ENCODE measurements at places on chromosomes 1 and 21. TPM values are rescaled to one million over a fixed set of nuclear protein-coding genes. Genes with fewer than 3 reads are reported as not detected.

- peak; percentile 6 for DNase-seq
Measured at GRCh38 chr1:169348383-169349036, 19.1 kb downstream of the NME7 start.

DNA sequence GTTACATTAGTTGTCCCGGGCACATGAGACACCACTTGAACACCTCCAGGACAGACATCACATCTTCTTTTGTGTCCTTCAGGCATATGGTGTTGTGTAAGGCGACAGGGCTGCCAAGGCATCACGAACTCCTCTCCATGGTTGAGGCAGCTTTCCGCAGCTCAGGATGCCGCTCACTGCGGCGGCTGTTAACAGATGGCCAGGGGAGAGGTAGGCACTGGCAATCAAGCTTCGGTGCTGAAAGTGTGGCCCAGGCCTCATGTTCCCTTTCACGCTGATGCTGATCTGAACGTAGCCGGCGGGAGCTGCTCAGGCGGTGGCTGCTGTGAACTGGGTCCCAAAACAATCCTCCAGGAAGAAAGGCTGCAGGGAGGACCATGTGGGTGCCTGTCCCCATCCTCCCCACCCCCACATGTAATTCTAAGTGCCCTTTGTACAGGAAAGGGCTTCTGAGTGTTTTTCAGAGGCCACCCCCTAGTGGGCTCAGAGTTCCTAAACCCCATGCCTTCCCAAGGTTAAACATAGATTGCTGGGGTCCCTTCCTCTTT, 287.1 kb upstream of the AJAP1 start:
- no peak for DNase-seq

DNA sequence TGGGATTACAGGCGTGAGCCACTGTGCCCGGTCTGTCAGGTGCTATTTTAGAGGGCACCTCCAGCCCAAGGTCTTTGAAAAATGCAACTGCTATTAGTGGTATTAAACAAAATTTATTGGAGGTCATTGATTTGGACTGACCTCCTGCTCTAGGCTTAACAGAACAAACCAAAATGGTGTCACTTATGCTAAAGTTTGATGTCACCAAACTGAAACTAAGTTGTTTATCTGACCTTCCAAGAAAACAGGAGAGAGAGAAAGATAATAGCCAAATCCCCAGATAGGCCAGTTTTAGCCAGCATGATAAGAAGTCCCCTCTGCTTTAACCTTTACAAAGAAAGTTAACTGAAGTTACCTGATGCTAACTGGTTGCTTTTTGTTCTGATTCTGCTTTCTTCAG, 8.1 kb upstream of the INAVA start:
- no peak for DNase-seq

DNA sequence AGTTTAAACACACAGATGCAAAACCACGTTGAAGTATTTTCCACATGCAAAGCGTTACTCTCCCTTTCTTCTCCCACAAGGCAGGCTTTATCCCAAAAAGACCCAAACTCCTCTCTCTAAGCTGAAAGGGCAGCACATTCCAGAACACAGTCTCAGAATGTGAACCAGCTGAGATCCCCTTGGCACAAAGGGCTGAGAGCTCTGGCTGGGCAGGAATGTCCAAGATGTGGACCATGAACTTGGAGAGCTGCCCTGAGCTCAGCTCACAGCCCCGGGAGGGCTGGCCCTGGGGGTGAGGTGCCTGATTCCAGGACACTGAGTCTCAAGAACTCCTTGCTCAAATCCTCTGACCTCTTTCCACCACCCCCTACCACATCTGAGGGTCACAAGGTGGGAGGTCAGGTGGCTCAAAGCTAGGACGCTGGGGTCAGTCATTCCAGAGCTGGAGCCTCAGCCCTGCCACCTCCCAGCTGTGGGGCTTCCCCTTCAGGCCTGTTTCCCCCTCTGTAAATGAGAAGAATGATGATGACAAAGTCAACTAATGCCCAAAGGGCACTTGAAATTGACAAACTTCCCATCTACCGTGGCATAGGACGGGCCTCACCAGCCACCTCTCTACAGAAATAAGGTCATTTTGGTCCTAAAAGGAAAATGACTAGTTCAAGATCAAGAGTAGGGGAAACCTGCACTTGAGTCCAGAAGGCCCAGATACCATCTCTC, 11.5 kb downstream of the ALDH4A1 start:
- DNase-seq, result no peak

Gene ENAH
- not detected for polyA plus RNA-seq

DNA sequence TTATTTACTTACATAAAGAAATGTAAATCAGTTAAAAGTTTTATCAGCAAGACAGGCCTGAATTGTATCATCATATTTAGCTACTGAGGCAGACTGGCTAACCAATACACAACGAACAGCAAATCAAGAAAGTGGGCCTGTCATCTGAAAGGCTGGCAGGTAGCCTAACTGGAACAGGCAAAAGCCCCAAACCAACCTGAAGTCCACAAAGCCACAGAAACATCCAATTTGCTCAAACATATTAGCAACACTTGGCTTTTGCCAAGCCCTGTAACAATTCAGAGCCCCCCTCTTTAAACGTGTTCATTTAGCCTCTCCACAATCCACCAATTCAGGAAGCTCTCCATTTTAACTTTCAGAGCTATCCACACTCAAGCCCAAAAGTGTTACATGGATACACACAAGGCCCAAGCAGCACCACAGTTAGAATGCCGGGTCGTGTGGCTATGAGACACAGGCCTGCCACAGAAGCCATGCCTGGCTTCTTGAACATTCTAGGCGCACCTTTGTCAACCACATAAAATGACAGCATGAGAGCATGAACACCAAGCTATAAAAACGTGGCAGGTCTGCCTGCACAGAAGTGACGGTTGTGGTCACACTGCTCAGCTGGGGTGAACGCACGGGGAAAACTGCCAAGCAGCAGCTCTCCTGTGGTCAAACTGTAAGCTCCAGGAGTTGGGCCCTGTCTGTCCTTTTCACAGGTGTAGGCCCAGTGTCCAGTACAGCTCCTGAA, 49.3 kb downstream of the CD34 start:
- peak; percentile 65 for DNase-seq

DNA sequence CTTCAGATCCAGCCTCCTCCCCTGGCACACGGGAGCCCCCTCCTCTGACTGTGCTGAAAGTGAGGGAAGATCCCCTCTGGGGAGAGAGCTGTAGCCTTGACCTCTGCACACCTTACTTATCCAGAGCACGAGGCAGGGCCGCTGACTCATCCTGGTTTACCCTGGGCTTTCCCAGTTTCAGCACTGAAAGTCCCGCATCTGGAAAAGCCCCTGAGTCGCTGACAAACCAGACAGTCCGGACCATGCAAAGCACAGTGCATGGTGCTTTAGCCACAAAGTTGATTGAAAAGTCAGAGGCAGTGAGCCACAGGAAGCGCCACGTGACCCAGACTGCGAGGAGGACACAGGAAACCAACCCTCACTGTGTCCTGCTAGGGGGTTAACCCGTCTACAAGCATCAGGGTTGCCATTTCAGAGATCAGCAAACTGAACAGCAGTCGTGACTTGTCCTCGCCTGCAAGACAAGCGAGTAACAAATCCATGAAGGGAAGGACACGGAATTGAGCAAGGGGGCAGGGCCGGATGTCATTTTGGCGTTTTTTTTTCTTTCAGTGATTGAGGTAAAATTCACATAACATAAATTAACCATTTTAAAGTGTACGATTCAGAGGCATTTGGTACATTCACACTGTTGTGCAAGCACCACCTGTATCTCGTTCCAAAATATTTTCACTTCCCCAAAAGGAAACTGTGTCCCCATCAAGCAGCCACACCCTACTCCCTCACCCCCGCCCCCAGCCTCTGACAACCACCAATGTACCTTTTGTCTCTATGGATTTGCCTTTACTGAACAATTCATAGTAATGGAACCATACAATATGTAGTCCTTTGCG, 19.9 kb upstream of the IFNGR2 start:
- DNase-seq, result peak; percentile 55

Gene BSND
- polyA plus RNA-seq, result not detected

- no peak for DNase-seq
Measured at GRCh38 chr1:6491480-6491962, at the start of gene PLEKHG5. Gene PLEKHG5, minus strand, starts transcription at chr1:6491667. Its CDS starts 14,096 bp downstream, at chr1:6477571.

Gene UMODL1
- polyA plus RNA-seq, result not detected

- no peak for DNase-seq
Measured at GRCh38 chr1:230091473-230092231, 24.6 kb downstream of the GALNT2 start.

DNA sequence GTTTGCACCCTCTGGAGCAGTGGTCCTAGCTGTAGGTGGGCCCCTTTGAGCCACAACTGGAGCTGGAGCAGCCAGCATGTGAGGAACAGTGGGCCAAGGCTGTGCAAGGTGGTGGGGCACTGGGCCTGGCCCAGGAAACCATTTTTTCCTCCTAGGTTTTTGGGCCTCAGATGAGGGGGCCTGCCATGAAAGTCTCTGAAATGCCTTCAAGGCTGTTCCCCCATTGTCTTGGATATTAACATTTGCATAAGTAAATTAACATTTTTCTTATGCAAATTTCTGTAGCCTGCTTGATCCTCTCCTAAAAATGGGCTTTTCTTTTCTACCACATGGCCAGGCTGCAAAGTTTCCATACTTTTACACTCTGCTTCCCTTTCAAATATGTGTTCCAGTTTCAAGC, 212.0 kb downstream of the NTNG1 start:
- DNase-seq, result no peak

- no peak for DNase-seq
Measured at GRCh38 chr1:63051356-63051755, 267.4 kb downstream of the ATG4C start.

GRCh38 chr1:181448461-181448860, 34.9 kb upstream of the CACNA1E start:
- DNase-seq, result no peak

DNA sequence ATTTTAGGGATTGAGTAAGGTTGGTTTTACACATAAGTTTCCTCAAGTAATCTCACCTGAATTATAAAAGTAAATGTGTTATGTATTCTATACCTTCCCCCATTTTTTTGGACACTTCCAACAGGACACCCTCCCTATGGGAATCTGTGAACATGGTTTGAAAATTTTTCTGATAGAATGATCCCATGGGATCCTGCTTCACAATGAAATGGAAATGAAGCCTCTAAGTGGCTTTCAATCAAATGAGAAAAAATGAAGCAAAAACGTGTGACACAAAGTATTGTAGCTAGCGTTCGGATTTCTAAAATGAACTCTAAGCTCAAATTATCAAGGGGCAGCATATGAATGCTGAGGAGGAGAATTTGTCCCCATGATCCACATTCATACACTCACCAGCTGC, 1006.8 kb downstream of the ADGRL2 start:
- DNase-seq, result no peak

DNA sequence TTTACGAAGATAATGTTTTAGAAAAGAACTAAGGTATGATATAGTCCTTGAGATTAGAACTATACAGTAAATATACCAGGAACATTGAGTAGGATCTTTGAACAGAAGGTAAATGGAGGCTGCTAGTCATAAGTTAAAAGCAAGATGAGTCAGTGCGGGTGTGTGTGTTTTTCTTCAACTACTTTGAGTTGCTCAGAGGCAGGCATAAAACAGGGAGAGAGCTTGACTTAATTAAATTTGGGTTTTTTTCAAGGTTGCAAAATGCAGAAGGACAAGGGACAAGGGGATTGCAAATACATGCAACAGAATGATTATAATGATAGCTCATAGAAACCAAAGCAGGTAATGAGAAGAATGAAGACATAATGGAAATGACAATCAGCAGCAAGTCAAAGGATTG, 815.1 kb downstream of the NCAM2 start:
- no peak for DNase-seq

GRCh38 chr1:154910851-154911250, 25.7 kb downstream of the PMVK start:
- no peak for DNase-seq

Gene LCE5A
- not detected for polyA plus RNA-seq

GRCh38 chr1:78385744-78386462, 104.9 kb upstream of the PTGFR start:
- no peak for DNase-seq

DNA sequence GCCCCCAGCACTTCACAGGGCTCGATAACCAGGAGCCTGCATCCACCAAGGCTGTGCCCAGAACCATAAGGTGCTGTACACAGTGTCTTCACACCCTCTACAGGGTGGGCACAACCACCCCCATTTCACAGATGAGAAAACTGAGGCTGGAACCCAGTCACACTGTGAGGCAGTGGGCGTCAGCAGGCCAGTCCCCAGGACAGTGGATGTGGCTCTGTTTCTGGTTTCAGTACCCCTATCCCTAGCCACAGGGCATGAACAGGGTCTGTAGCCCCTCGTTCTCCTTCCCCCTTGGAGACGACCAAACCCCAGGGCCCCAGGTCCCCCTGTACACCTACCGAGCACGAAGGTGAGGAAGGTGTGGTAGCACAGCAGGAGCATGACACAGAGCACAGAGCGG, 27.6 kb downstream of the TTC39A start:
- no peak for DNase-seq

- DNase-seq, result no peak
Measured at GRCh38 chr1:35345439-35345981, 77.0 kb downstream of the ZMYM4 start.

DNA sequence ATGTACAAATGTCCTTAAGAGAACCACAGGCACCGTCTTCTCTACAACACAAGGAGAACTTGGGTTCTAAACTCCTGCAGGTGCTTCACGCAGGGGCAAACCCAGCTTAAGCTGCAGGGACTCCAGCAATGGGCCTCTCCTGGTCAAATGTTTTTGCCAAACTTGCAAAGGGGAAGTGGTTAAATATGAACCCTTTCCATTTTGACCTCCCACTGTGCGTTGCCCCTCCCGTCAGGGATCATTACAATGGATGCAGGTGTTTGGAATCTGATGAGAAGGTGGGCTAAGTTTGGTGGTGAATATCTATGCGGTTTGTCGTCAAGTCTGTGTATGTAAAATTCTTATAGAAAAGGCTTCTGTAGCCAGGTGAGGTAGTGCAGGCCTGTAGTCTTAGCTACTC, 29.1 kb upstream of the SLC25A33 start:
- no peak for DNase-seq

DNA sequence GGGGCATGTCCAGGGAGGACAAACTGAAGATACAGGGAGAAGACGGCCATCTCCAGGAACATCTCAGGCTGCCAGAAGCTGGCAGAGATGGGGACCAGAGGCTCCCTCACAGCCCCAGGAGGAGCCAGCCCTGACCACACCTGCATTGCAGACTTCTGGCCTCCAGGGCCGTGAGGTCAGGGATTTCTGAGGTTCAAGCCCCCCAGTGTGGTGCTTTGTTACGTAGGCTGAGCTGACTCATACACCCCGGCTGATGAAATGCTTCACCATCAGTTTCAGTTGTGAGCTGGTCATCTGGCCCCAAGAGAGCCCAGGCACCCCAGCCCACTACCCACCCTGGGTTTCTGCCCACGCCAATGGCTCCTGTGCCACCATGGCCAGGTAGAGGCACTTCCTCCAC, 106.4 kb downstream of the SIK1 start:
- DNase-seq, result no peak

- DNase-seq, result no peak
Measured at GRCh38 chr21:14734191-14734590, 188.1 kb upstream of the SAMSN1 start.

DNA sequence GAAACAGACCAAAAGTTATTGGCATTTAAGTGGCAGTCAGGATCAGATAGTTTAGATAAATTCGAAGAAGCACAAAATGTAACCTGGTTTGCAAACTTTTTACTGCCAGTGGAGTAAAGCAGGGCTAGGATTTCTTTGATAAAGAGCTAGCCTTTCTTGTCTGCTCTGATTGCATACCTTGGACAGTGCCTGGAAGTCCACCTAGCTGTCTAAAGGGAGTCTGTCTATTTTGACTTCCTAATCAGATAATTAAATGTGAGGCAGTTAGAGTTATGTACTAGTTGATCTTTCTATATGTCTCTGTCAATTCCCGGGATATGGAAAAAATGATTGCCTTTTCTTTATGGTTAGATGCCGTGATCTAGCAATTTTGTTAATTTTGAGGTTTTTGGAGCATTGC, 4.1 kb downstream of the GPSM2 start:
- DNase-seq, result no peak
